ENCODE measurements at places on chromosomes 6 and 20.

GRCh38 chr20:12928358-12928754 lies 80.4 kb upstream of the SPTLC3 start:
- no peak for DNase-seq

GRCh38 chr6:157615420-157615769 lies 207.7 kb upstream of the SNX9 start:
- no peak for DNase-seq

GRCh38 chr6:24974182-24975171 lies 38.7 kb upstream of the RIPOR2 start:
- peak; percentile 65 for DNase-seq

DNA sequence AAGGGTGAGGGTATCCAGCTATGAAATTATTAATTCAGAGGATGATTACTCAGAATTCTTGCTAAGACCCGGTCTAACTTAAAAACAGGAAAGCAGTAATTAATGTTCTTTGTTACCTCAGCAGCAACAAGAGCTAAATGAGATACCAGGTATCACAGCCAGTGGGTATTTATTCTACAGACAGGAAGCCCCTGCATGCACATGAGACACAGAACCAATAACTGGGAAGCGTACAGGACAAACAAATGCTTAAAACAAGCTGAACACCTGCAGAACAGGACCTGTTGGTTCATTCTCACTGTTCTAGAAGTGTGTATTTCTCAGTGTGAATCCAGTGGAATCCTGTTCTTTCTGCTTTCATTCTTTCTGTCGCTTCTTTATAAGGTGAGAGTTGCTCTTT lies 30.9 kb downstream of the SCML4 start:
- DNase-seq: no peak

GRCh38 chr6:98833057-98833306 lies 1.4 kb upstream of the POU3F2 start:
- peak; percentile 47 for DNase-seq

DNA sequence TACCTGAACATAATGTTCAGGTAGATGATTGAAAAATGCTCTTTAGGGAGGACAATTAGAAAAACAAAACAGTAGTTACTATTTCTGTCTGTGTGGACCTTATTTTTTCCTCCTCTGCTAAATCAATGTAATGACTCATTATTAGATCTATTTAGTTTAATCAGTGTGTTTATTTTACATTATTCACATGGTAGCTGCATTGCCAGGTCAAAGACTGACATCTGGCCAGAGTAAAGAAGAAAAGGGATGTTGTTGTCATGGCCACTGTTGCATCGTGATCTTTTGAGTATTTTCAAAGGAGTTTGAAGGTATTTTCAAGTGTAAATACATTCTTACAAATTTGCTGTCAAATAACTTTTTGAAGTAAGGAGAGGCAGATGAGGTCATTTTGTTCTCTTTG lies 5.9 kb downstream of the CMTR1 start:
- no peak for DNase-seq

DNA sequence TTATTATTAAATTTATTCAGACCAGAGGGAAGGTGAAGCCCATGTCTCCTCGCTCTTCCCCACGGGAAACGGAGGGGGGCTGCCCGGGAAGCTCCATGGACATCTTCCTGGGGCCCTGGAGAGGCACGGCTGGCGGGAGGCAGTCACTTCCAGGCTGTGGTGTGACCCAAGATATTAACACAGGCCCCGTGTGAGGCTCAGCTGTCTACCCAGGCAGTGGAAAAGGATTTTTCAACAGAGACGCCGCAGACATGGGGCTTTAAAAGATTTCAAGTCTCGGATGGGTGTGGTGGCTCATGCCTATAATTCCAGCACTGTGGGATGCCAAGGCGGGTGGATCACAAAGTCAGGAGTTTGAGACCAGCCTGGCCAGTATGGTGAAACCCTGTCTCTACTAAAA lies 117.9 kb downstream of the ERMARD start:
- no peak for DNase-seq

- DNase-seq: no peak
These were observed 5.5 kb upstream of the SDC4 start for GRCh38 chr20:45353746-45354145.

DNA sequence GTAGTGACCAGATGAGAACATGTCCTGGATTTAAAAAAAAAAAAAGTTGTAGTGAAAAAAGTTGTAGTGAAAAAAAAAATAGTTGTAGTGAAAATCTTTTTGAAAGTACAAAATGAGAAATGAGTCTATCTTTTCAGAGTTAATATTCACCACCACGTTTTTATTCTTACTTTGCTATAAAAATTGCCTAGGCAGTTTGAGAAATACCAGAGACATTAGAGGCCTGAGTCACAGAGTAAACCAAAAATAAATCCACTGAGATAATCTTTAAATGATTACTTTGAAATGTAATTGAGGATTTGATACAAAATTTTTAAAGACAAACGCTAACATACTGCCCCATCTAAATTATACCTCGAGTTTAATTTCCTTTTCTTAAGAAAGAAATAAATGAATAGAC lies 101.2 kb upstream of the TIAM2 start:
- DNase-seq: no peak

All from stimulated activated CD4-positive, alpha-beta T cell treated with anti-CD3 and anti-CD28 coated beads, Interleukin-15, amount 100 ng/mL, for 24 hours (primary cell).